ENCODE measurements at places on chromosomes 4 and X.

GRCh38 chr4:170093973-170094535 lies 4.3 kb upstream of the AADAT start:
- no peak for DNase-seq

GRCh38 chr4:139453041-139453370 lies 915 bp upstream of the RAB33B start:
- DNase-seq, result no peak

DNA sequence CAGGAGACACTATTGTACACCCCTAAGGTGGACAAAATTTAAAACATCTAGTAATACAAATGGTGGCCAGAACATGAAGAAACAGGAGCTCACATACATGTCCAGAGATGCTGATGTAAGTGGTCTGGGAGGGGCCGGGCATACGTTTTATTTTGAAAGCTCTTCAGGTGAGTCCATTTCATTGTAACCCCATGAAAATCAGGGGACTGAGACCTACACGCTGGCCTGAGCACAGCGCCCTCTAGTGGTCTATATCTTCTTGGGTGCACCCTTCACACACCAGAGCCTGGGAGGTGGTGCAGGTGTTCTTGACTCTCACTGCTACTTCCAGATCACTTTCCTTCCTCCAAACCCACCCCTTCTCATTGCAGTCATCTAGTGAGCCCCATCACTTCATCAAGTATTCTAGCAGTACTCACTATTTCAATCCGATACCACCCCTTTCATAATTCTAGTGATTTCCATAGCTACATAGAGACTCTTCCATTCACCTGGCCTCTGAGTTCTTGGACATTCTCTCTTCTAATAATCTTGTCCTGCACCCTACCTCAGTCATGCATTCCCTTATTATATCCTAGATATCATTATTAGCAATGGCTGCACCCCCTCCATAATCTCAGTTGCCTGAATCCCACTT lies 4.3 kb upstream of the TLR6 start:
- no peak for DNase-seq

DNA sequence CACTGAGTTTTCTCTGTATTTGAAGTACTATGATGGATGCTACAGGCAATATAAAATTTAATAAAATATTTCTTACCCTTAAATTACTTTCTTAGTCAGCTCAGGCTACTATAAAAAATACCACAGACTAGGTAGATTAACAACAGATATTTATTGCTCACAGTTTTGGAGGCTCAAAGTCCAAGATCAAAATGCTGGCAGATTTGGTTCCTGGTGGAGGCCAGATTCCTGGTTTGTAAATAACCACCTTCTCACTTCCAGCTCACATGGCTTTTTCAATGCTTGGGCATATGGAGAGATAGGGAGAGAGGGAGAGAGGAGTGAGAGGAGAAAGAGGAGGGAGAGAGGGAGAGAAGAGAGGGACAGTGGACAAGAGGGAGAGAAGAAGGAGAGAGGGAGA lies 24.5 kb upstream of the PACRGL start:
- DNase-seq, result no peak

GRCh38 chrX:41870719-41871151 lies 52.6 kb downstream of the CASK start:
- DNase-seq, result no peak

DNA sequence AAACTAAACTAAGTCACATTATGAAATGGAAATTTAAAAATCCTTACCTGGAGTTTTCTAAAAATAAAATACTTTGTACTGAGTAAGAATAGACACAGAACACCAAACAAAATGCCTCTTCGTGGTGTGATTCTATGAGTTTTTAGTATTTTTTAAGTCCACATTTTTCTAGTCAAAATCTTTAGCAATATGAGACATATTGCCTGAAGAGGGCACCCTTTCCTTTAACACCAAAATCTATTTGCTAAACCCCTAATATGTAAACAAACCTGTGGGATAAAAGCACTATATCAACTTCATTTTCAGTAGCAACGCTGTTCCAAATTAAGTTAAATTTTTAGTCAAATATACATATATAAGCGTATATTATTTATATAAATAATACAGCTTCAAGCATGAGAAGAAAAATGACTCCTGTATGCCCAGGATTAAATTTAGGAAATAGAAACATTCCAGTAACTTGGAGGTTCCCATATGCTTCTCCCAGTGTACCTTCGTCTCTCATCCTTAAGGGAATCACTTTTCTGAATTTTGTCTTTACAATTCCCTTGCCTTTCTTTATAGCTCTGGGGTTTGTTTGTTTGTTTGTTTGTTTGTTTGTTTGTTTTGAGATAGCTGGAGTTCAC lies 23.0 kb upstream of the PGM2 start:
- peak; percentile 46 for DNase-seq

GRCh38 chrX:10597871-10598270 lies 22.5 kb downstream of the MID1 start:
- peak; percentile 39 for DNase-seq

DNA sequence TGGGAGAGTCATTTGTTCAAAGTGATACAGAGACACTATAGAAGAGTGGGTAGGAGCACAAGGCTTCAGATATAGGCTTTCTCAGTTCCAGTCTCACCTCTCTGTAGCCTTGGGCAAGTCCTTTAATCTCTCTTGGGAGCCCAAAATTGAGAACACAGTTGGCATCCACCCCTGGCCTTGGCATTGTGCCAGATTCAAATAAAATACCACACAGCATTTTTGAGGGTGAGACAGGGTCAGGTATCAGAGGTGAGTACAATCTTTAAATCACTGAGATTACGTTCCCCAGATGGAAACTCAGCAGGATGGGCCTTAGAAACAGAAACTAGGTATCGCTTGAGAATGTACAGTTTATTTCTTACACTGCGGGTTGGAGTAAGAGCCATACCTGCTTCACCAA lies 25.2 kb upstream of the SMIM10L2A start:
- DNase-seq, result no peak

DNA sequence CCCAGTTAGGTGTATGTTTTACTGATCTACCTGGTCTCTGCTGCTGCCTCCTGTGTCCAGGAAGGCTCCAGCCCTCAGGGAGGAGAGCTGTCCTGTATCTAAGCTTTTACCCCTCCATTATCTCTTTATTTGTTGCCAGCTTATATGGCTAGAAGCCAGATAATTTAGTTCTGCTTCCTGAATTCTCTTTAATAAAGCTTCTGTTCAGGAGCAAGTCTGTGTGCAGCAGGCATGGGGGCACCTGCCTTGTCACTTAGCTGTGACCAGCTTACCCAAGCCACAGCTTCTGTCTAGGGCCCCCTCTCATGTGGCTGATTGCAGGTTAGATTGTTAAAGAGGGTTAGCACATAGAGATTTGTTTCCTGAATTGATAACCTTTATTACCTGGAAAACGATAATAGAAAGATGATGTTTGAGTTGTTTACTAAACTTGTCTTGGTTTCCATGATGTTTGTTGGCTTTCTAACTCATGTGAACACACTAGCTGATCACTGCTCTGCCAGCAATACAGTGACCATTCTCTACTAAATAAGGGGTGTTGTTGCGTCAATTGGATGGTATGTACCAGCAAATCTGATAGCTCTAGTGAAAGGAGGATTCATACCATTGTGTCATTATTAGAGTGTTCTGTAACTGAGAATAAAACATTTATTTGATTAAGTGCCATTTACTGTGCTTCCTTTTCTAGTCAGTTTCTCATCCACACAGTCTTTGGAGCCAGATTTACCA lies 189.8 kb upstream of the ANK2 start:
- no peak for DNase-seq

DNA sequence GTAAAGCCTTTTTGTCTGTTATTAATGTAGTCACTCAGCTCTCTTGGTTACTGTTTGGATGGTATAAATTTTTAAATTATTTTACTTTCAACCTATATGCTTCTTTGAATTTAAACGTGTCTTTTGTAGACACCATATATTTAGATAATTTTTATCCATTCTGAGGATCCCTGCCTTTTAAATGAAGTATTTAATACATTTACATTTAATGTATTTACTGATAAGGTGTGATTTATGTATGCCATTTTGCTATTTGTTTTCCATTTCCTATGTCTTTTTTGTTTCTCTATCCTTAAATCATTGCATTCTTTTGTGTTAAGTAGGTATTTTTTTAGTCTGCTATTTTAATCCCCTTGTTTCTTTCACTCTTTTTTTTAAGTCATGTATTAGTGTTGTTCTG lies 238.0 kb downstream of the RAB28 start:
- DNase-seq, result no peak

- no peak for DNase-seq
Observed at GRCh38 chrX:132023896-132024386, 839 bp downstream of the STK26 start.

DNA sequence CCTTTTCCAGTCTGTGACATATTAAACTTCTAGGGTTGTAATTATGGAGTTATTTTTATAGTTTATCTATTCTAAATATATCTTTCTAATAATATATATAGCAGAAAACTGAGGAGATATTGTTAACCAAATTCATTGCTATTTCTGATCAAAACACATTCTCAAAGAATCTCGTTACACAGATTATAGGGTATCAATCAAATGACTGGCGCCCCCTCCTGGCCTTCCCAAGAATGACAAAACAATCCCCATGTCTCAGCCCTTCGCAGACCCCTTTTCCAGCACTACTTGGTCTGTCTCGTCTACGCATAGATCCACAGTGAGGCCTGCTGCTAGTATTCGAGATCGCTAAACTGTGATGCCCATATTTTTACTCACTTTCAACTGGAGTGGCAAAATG lies 209.3 kb downstream of the GPC3 start:
- DNase-seq, result no peak

- peak; percentile 66 for DNase-seq
Observed at GRCh38 chrX:24260842-24261550, 52.9 kb downstream of the SUPT20HL2 start.

DNA sequence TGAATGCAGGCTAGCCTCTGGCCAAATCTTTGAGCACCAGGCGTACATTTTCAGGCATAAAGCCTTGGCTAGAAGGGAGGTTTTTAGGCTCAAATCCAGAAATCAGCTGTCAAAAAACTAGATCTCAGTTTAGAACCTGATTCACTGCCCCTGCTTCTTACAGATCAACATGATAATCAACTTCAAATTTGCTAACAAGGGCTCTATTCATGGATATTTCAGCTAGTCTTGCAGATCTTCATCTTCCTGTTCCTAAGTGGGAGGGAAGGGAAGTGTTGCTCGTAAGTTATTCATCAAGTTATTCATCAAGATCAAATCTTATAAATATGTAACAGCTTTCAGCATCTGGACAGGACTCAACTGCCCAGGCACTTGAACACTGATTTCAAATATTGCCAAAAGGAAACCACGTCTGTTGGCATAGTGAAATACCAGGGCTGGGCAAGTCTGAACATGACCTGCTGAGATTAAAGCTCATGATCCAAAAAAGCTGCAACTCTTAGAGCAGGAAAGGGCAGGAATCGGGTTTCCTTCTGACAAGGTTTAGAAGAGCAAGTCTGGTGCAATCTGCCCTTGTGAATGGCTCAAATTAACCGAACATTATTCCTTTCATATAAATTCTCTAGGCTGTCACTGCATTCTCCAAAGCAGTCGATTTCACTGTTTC lies 200.3 kb downstream of the PDGFC start:
- DNase-seq, result peak; percentile 68

DNA sequence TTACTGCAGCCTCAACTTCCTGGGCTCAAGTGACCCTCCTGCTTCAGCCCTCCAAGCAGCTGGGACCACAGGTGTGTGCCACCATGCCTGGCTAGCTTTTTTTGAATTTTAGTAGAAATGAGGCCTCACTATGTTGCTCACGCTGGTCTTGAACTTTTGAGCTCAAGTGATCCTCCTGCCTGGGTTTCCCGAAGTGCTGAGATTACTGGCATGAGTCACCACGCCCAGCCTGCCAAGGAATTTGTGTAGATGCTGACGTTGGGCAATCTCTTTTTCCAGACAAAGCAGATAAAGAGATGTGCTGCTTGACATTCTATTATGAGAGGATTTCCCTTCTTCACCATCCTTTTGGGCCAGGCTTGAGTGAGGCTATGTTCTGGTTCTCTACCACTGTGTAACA lies 254.5 kb upstream of the RPS6KA3 start:
- peak; percentile 64 for DNase-seq

DNA sequence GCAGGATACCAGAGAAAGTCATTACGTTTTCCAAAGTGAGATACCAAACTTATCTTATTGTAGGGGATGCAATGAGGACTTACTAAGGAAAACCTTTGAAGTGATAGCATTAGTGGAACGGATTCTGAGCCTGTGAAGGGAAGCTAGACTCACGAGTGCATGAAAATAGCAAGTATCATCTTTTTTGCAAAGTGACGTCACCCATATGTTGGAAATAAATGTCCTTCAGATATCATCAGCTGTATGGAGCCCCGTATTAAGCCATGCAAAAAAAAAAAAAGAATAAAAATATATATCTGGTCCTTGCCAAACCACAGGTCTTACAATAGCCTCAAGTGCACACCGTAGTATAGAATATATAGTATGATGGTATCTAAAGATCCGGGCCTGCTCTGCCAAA lies 46.8 kb upstream of the ITM2A start:
- no peak for DNase-seq

DNA sequence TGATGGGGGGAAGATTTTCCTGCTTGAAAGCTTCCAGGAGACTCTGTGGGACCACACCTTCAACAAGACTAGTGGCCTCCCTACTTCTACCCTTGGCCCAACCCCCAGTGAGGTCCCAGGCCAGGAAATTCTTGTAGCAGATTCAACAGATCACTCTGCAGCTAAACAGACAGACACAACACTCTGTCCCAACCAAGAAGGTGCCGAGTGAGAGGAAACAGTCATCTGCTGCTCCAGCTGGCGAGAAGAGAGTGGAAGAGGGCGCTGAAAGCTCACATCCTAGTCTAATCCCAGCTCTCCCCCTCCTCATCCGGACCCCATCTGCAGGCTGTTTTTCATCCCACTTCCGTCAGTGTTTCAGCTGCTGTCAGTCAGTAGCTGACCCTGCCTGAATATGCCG lies 63.4 kb downstream of the CHRDL1 start:
- DNase-seq, result no peak

- peak; percentile 50 for DNase-seq
Observed at GRCh38 chrX:3129256-3129655, 88.0 kb downstream of the ARSF start.

DNA sequence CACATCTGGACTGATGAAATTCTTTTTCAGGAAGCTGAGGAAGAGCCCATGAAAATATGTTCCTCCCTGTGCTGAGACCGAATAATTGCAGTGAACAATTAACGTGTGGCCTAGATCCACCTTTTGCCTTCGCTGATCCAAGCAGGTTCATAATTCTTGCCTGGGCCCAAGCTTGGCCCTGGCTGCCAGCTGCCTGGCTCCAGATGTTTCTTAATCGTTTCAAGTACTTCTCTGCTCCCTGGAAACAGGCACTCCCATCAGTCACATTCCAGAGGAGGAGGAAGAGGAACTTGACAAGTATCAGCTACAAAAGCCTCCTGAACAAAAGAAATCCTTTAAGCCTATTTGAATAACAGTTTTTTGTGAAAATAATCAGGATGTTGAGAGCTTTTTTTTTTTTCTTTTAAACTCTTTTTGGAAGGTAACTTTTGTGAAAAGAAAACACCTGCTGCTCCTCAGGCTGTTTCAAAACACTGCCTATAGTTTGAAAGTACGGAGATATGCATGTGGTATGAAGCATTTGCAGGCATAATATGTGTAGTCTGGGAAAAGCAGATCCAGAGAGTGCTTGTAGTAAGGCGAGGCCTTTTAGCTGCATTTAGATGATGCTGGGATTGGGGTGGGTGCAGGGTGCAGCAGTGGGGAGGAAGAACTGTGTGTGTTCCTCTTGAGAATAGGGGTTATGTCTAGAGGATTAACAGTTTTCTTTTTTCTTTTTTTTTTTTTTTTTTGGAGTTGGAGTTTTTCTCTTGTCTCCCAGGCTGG lies 154.4 kb downstream of the PTTG2 start:
- no peak for DNase-seq

All from fibroblast of skin of right quadriceps (primary cell).